LoVo (cell line): ENCODE measurements at places on chromosomes 3 and 15.

DNA sequence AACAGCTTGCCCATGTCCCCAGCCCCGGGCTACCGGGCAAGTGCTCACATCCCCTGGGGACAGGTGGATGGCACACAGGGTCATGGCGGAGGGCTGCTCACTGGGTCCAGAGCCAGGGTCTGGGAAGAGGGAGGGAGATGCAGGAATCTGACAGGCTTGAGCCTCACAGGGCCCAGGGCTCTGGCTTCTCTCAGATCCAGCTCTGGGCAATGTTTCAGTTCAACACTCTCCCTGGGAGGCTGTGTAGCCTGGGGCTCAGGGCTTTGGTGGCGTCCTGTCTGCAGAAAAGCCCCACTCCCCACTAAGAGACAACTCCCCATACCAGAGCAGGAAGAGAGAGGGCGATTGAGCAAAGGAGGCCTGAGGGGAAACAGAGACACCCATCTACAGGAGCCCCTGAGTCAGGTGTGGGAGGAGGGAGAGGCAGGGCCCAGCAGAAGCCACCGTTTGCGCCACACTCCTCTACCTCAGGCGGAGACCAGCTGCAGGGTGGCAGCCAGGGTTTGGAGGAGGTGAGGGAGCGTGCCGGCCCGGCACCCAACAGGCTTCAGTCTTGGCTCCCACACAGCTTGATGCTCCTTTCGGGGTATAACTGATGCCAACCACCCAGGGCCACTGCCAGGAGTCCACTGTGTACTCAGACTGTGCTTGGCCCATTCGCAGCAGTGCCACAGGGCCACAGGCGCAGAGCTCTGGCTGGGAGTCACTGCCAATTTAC, 16.8 kb upstream of the SRP14 start:
- no peak for DNase-seq

- no peak for DNase-seq
These were observed 670.8 kb upstream of the NR2F2 start for GRCh38 chr15:95659656-95660055.

- DNase-seq, result peak; percentile 36
These were observed 180.6 kb downstream of the CHL1 start for GRCh38 chr3:377158-377561.

GRCh38 chr3:185521349-185522138, 22.7 kb upstream of the TMEM41A start:
- DNase-seq, result no peak
